Activated CD4-positive, alpha-beta T cell treated with anti-CD3 and anti-CD28 coated beads for 36 hours (primary cell): ENCODE measurements at places on chromosomes 2 and 18. TPM values are rescaled to one million over a fixed set of nuclear protein-coding genes. Genes with fewer than 3 reads are reported as not detected.

MALL gene
- total RNA-seq, result 1.6 TPM

IL36G gene
- total RNA-seq, result not detected

RAB17 gene
- 0.30 TPM for total RNA-seq

ABCG5 gene
- not detected for total RNA-seq

CYS1 gene
- total RNA-seq, result not detected

ZNF397 gene
- 21.9 TPM for total RNA-seq

CNDP1 gene
- total RNA-seq, result not detected
